ENCODE measurements at places on chromosomes 7 and 10. TPM values are rescaled to one million over a fixed set of nuclear protein-coding genes. Genes with fewer than 3 reads are reported as not detected.

The CFAP43 gene
- total RNA-seq, result 0.08 TPM

The GRM3 gene
- total RNA-seq, result 0.22 TPM

DNA sequence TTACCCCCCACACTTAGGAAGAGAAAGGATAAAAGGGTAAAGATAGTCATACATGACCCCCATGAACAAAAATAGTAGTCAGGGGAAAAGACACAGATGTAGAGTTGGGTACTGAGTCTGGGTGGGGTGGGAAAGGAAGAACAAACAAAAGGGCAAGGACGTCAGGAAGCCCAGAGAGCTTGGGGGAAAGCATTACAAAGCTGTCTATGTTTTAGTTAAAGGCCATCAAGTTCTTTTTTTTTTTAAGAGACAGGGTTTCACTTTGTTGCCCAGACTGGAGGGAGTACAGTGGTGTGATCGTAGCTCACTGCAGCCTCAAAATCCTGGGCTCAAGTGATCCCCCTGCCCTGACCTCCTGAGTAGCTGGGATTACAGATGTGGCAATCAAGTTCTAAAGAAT, 98.4 kb upstream of the PDLIM1 start:
- DNase-seq, result no peak

DNA sequence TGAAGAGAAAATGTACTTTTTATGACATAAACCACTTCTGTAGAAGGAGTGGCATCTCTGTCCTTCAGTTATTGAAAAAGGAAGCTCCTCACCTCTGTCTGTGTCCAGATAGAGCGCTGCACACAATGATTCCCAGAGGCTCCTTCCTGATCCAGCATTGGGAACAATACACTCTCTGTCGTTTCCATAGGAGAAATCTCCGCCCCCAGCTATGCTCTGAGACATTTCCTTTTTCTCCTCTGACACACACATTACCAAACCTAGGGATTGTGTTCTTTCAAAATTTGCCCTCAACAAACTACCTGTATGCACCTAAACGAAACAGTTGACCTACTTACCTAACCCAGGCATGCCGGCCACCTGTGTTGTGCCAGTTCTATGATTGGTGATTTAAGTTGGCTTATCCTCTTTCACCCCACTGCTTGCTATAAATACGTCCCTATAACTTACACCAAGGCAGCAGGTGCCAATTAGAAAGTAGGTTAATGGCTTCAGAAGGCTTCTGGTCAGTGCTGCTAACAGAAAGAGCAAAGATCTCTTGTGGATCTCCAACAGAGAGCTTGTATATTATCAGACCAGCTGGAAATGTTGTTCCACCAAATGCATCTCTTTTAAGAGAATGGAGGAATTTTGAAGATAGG, 140.1 kb upstream of the JCAD start:
- DNase-seq, result no peak

The ZDHHC6 gene
- 18.3 TPM for total RNA-seq

DNA sequence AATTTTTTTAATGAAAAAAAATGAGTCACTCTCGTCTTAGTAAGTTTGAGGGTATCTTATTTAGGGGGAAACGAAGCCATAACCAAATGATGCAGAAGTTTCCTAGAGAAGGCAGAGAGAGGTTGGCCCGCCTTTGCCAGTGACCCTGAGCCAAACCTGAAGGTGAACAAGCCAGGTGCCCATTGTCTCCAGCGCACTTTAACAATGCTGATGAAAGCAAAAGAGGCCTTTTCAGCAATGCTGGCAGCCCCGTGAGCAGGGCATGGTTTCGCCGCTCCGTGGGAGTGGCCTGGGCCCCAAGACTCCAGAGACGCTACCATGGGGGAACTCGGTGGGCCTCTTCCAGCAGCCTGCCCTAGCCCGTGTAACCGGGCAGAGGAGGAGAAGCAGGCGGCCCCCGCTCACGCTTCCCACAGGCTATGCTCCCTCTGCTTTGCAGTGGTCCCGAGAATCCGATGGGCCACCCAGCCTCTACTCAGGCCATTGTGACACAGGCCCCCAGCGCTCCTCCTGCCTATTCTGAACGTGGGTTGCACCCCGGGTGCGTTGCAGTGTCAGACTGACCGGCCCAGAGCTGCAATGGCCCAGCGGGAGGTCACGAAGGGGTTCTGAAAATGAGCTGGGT, 14.0 kb upstream of the UNCX start:
- no peak for DNase-seq

Data from cardiac septum (tissue), 1 donor.